Endothelial cell (in vitro differentiated cells): ENCODE measurements at places on chromosomes 6 and 20.

GRCh38 chr6:143884216-143884900, 20.1 kb downstream of the ZC2HC1B start:
- DNase-seq = no peak

GRCh38 chr20:36885356-36885755, 9.4 kb downstream of the TLDC2 start:
- no peak for DNase-seq

GRCh38 chr6:3285049-3285639, 26.4 kb downstream of the PSMG4 start:
- no peak for DNase-seq

DNA sequence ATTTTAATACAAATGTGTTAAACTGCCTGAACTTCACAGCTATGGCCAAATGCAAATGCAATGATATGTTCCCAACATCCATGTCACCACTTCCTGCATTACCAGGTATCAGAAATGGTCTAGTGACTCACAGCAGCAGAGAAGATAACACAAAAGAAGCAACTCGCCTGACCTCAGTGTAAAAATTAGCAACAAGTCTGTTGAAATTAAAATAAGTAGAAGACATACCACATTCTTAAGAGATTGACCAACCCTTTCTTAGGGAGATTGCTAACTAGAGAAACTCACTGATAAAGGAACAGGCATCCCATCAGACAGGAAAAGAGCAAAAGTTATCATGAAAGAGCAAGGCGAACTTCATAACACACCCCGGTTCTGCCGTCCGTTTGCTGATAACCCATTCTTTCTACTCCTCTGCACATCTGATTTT, 45.1 kb downstream of the RNASET2 start:
- no peak for DNase-seq

DNA sequence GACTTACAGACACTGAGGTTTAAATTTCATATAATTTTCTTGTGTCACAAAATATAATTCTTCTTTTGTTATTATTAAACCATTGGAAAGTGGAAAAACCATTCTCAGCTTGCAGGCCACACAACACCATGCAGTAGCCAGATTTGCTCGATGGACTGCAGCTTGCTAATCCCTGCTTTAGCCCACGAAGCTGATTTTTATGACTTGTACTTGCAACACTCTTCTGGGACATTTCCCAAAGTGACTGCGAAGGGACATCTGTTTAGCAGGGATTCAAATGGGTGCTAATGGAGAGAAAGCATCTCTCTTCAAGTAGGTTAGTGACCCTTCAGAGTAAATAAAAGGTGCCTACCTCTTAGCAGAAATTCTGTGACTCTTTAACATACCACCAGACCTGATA, 304.6 kb upstream of the ZFP64 start:
- DNase-seq = no peak

DNA sequence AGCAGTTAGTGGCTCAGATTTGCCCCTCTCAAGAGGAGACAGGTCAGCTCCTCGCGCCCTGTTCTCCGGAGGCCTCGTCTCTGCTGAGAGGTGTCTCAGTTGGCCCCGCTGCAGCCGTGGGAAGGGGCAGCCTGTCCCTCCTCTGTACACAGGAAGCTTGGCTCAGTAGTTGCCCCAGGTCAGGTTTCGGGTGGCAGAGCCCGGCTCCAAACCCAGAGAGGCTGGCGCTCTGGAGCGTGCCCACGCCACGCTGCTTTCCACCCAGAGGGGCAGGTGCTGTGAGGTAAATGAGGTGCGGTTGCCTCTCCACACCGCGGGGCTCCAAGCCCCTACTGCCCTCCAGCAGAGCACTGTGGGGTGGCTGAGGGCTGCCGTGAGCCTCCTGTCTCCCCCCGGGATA, 16.0 kb downstream of the DYNLT1 start:
- no peak for DNase-seq

- DNase-seq = no peak
Measured at GRCh38 chr20:38932457-38933120, 6.4 kb downstream of the FAM83D start.

DNA sequence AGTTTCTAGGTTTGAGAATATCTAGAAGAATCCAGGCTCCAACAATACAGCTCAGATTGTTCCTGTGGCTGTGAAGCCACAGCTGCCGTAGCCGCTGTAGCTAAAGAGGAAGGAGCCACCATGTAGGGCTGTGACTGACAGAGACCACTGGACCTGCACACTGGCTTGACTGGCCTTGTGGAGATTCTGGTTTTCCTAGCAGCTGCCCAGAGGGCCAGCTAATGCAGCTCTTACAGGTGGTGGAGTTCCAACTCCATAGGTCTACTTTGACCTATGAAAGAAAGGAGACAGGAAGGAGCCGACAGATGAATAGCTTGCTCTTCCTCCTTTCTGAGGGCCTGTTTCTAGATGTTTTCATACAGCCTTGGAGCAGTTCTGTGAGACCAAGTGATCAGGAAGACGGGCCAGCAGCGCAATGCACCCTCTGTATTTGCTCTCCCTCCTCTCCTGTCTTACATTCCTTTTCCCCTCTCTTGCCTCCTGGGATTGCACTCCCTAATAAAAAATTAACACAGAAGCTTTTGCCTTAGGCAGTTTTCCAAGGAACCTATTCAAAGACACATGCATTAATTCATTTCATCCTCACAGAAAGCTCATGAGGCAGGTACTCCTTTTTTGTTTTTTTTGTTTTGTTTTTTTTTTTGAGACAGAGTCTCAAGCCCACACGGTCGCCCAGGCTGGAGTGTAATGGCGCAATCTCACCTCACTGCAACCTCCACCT, 51.8 kb upstream of the MYB start:
- DNase-seq = no peak

- no peak for DNase-seq
Measured at GRCh38 chr20:55880361-55880760, 125.0 kb downstream of the CBLN4 start.

GRCh38 chr6:139431602-139431956, 57.1 kb upstream of the CITED2 start:
- no peak for DNase-seq

GRCh38 chr6:389622-390021, 1.9 kb upstream of the IRF4 start:
- no peak for DNase-seq

- no peak for DNase-seq
Measured at GRCh38 chr20:32877507-32877906, 18.8 kb downstream of the EFCAB8 start.

GRCh38 chr6:103409475-103409874, 1450.2 kb downstream of the HACE1 start:
- DNase-seq = no peak

GRCh38 chr6:140773276-140773675, 1359.4 kb upstream of the GJE1 start:
- no peak for DNase-seq

DNA sequence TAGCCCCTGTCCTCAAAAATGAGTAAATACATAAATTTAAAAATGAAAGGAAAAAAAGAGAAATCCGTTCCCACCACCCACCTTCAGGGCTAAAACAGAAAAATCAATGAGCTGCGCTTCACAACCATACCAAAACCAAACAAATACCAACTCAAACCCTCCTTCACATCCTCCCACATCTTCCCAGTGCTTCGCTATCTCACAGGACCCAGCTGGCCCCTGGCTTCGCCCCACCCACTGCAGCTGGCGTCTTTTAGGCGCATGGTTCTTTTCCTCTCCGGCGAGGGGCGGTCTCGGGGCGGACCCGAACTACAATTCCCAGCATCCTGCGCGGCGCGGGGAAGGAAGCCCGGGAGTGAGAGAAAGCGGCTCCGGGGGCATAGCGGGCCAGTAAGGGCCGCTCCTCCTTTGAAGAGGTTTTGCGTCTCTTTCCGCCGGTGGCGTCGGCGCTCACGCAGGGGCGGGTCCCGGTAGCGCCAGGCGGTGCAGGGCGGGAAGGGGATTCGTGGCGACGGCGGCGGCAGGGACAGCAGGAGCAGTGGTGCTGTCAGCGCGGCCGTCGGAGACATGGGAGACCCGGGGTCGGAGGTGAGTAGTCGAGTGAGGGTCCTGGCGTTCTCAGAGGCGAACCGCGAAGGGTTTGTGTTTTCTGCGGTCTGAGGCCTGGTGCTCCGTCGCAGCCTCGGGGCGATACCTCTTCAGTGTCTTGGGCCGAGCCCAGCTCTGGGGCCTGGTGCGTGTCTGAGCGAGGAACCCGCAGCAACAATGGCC, at the start of gene ZNF451:
Gene ZNF451 (plus strand): TSS at position 502 of the 771 bp plus-strand sequence. CDS start 66 bp downstream, at position 568.
- peak; percentile 99 for DNase-seq

GRCh38 chr6:141484711-141485110, 648.0 kb upstream of the GJE1 start:
- no peak for DNase-seq

- no peak for DNase-seq
Measured at GRCh38 chr6:126352514-126352913, 12.6 kb downstream of the CENPW start.

DNA sequence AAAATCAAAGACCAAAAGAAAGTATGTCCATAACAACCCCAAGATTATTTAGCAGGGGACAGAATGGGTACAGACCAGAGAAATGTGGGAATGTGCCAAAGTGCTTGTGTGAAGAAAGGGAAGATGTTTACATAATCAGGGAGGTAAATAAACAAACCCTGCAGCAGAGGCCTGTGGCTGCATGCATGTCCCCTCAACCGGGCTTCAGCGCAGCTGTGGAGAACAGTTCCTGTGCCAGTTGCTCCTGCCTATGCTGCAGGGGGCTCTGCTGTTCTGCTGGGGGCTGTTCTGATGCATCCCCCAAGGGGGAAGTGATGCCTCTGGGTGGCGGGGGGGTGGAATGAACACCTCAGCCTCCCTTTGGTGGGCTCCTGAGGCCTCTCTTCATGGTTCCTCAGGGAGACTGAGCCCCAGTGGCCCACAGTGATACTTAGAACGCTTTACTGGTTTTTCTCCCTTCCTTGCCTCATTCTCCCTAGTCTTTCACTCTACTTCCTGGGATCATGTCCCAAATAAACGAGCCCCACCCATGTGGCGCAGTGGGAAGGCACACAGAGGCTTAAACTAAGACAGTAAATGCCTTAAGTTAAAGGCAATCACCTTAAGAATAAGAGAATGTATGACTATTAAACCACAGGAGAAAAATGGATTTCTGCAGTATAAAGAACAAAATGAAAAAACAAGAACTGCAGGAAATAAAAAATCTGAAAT, 23.0 kb downstream of the RAB23 start:
- DNase-seq = no peak

- no peak for DNase-seq
Measured at GRCh38 chr6:40563111-40563510, 24.1 kb downstream of the LRFN2 start.

DNA sequence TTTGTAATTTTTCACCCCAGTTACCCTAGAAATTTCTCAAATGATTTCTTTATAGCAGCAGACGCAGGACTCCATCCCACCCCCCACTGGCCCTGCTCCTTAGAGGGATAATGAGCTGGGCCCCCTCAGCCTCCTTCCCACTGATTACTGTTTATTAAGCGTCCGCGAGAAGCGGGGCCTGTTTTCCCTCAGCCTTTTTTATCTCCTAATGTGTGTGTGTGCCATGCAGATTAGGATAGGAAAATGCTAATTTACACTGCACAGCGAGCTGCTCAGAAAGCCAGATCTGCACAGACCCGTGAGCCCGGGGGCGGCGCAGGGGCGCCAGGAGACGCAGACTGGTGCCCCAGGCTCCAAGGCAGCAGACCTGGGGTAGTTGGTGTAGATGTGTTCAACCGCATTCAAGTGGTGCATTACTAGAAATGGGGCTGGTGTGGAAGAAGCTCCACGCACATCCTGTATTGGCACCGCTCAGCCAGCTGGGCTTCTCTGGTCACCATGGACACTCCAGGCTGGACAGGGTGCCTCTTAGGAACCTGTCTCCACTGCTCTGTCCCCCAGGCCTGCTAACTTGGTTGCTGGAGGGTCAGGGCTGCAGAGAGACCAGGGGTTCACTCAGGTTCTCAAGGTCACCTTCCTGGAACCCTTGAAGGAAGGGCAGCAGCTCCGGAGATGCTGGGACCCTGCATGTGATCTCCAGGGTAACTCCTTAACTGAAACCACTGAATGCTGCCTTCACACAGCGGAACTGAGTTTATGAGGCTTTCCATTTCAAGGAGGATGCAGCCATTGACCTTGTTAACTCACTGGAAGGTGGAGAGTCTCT, 256.3 kb downstream of the ERMARD start:
- no peak for DNase-seq

DNA sequence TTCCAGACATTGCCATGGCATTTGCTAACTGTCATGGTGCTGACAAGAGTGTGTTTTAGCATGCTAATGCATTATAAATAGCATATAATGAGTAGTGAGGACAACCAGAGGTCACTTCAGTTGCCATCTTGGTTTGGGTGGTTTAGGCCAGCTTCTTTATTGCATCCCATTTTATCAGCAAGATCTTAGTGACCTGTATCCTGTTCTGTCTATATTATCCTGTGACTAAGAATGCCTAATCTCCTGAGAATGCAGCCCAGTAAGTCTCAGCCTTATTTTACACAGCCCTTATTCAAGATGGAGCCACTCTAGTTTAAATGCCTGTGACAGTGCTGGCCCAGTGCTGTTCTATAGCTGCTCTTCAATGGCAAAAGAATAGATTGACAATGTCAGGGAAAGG, 781.0 kb upstream of the ADGRB3 start:
- DNase-seq = no peak

DNA sequence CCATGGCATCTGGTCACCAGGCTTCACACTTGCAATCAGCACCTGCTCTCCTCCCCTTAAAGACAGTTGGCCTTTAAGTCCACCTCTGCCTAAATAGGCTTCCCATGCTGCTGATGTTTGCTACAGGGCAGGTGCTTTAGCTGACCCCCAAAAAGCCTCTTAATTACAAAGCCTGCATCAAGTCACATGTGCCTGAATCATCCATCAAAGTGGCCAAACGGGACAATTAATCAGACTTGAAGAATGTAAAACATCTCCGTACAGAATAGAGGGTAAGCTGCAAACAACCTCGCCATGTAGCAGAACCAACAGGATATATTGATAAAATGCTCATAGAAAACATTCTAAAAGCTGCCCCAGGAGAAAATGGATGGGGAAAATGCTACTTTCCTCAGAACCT, 7.4 kb downstream of the LY86 start:
- no peak for DNase-seq

DNA sequence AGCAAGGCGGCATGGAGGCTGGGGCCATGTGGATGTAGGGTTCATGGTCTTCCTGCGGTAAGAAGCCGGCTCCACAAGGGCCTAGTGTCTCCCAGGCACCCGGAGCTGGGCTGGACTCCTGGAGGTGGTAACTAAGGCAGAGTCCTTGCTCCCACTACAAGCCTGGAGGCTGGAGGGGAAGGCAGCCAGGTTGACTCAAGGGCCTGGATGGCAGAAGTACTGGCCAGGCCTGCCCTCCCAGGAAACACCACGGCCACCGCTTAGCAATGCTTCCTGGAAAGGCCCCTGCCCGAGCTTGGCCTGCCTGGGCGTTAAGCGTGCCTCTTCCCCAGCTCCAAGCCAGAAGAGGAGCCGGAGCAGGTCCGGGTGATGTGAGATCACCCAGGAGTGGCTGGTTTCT, 182.0 kb downstream of the ZDHHC14 start:
- no peak for DNase-seq

GRCh38 chr20:39935901-39936300, 753.1 kb downstream of the MAFB start:
- DNase-seq = no peak

- peak; percentile 27 for DNase-seq
Measured at GRCh38 chr6:161618831-161619454, 345.1 kb upstream of the AGPAT4 start.

GRCh38 chr20:20203784-20204183, 151.5 kb downstream of the CFAP61 start:
- no peak for DNase-seq
